ENCODE measurements at places on chromosomes 2 and 18.

DNA sequence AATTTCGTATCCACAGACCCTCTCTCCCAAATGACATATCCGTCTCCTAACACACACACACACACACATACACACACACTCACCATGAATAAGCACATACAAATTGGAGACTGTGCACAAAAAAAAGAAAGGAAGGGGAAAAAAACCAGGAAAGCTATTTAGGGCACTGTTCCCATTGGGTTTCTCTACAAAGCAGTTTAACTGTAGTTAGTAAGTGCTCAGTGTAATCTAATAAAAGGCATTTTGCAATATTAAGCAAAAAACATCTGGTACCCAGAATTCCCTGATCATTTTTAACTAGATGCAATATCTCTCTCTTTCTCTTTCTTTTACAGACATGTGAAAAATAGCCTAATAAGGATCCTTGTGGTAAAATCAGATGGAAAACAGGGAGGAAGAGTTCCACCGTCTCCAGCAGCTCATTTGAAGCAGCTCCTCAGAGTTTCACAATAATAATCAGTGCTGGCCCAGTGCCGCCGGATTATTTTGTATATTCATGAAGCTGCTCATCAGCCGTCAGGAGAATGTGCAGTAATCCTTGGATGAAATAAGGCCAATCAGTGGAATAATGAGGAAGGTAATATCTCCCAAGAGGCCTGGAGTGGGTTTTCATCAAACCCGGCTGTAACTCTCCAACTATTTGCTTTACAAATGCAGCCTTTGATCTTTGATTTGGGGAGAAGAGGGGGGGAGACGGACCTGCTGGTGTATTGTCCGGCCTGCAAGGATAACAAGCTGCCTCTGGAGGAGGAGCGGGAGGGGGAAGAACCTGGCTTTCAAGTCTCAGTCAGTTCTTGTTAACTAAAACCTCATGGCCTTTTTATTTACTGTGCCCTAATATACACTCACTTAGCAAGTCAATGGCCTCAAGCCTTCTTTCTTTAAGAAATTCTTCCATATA lies 227.6 kb upstream of the SMIM21 start:
- DNase-seq: no peak

- no peak for DNase-seq
Observed at GRCh38 chr18:45835057-45835636, 9.7 kb downstream of the SIGLEC15 start.

GRCh38 chr18:31980863-31981262 lies 37.8 kb upstream of the RNF125 start:
- no peak for DNase-seq

DNA sequence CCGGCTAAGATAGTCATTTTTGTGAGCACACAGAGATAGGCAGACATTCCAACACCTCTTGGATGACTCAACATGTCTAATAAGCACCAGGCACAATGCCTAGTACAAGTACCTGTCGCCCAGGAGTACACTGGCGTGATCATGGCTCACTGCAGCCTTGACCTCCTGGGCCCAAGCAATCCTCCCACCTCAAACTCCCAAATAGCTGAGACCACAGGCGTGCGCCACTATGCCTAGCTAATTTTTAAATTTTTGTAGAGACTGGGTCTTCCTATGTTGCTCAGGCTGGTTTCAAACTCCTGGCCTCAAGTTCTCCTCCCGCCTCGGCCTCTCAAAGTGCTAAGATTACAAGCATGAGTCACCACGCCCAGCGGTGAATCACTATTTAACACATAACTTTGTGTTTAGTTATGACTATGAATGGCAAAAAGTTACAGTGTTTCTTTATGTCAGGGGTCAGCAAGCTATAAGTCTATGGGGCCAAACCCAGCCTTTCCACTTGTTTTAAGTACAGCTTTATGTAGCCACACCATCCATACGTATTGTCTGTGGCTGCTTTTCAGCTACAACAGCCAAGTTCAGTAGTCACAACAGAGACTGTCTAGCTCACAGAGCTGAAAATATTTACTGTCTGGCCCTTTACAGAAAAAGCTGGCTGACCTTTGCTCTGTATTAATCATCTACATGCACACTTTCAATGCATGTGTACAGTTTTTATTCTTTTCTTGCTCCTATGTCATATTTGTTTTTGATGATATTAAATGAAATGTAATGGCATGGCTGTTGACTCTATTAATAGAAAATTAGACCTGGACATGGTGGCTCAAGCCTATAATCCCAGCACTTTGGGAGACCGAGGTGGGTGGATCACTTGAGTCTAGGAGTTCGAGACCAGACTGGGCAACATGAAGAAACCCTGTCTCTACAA lies 18.7 kb downstream of the ORC2 start:
- DNase-seq: no peak

DNA sequence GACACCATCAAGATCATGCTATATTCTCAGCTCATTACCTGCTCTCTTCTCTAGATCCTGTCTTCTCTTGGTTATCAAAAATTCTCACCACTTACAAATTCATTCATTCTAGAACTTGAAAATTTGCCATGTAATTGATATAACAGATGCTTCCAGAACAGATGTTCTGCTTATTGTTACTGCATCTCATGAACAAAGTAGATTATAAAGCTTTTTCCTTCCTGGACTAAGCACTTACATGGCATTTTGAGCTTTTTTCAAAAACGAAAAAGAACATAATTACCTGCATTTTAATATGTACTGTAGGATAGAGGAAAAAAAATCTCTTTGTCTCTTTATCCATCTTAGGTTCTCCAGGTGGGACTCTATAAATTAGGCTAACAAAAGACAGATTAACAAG lies 79.6 kb upstream of the CREB1 start:
- DNase-seq: no peak

- DNase-seq: no peak
Observed at GRCh38 chr2:105413206-105413605, 14.4 kb upstream of the FHL2 start.

DNA sequence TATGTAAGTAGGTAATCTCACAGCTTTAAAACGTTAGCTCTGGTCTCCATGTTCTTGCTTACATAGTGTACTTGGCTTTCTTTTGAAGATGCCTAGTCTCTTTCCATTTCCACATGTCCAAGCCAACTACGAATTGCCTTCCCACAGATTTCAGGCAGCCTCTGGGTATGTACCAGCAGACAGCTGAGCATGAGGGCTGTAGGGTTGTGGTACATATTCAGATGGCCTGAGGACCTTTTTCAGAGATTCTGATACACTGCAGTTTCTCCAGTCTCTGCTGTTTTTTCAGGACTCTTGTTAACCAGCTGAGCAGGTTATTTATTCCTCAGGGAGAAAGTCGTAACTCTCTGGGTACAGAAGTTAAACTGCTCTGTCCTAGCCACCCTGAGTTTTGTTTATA lies 3.1 kb upstream of the KCNJ13 start:
- no peak for DNase-seq

- DNase-seq: no peak
Observed at GRCh38 chr2:3143602-3144001, 234.0 kb downstream of the EIPR1 start.

- no peak for DNase-seq
Observed at GRCh38 chr18:51107598-51108305, 77.7 kb downstream of the SMAD4 start.

DNA sequence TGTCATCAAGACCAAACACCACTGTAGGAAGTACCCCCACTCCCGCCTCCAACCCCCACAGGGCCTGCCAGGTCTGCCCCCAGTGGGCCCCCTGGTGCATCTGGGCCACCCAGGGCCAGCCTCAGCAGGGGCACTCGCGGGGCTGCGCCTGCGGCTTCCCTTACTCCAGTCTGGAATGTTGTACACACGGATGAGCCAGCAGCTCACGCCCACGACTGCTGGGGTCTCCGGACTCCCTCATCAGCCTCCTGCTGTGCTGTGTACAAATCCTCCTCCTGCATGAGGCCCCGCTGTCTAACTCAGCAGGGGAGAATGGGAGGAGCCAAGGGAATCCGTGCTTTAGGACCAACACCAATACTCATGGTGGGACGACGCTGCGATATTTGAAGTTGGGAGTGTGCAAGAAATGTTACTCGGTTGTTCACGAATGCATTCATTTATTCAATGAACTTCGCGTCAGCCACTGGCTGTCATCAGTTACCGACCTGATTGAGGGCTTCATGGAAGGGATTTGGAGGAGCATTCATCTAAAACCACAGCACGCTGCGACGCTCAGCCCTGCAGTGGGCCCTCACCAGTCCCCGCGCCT lies 654 bp upstream of the ASB1 start:
- no peak for DNase-seq

DNA sequence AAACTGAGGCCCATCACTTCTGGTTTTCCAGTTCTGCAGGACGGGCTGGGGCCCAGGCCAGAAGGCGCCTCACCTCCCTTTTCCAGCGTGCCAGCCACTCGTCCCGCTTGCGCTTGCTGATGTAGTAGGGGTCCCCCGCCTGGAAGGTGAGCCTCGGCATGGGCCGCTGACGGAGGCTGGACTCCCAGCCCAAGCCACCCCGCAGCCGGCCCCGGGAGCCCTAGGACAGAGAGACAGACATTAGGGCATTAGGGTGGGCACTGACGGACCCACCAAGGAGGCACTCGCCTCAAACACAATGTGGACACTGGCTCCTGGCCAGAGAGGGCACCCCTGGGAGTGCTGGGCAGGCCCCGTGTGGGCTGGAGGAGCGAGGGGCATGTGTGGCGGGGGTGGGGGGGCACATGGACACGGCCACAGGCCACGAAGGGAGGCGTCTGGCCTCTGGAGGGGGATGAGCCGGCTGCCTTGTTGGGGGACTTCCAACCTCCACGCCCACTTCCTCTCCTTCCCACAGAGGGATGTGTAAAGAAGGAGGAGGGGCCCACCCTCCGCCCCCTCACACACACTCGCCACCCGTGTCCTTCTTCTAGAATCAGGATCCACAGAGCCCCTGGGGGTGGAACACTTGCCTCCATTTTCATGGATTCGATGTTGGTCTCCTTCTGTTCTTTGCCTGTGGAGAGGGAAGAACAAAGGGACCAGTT lies 66.7 kb downstream of the DNMT3A start:
- DNase-seq: peak; percentile 75

DNA sequence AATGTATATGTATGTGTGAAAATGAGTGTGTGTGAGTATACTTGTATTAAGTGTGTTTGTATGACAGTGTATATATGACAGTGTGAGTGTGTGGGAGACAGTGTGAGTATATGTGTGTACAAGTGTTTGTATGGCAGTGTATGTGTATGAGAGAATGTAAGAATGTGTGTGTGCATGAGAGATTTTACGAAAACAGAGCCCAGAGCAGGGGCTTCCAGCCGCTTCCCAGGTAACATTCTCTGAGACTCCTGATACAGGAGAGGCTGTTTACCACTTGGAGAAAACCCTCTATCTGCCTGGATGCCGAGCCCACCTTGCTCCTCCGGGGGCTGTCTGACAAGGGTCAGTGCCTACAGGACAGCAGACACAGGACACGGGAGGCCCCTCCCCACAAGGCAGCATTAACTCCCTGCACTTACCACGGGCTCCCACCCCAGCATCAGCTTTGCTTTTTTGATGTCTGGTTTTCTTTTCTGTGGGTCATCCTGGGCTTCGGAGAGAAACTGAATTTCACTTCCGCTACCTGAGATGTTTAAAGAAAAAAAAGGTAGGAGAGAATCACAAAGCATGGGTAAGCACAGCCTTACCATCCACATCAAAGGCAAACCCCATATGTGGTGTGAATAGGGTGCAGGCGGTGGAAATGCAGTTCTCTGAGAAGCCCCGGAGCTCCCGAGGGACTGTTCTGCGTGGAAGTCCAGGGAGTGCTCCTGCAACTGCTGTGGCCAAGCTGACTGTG lies 97.6 kb downstream of the UXS1 start:
- no peak for DNase-seq

GRCh38 chr2:67642046-67642382 lies 244.9 kb downstream of the ETAA1 start:
- DNase-seq: no peak

- no peak for DNase-seq
Observed at GRCh38 chr2:221572821-221573429, 821 bp upstream of the EPHA4 start.

GRCh38 chr2:136448432-136448831 lies 316.9 kb upstream of the THSD7B start:
- DNase-seq: no peak

DNA sequence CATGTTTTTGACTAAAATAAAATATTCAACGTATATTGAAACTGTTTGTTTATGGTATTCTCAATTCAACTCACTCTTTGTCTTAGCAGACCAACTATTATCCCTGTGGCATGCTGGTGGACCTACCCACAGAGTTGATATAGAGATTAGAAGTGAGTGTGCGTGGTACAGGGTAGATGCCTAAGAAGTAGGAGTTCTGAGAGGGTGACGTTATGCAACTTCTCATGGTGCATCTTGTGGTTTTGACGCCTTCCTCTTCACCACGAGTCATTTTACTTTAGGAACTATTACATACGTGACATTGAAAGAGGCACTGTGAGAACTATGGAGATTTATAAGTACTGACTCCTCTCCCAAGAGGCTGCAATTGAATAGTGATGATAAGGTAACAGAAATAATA lies 26.6 kb upstream of the NAPG start:
- no peak for DNase-seq
